Naive thymus-derived CD8-positive, alpha-beta T cell (primary cell): ENCODE measurements at places on chromosomes 1 and 21.

- no peak overlapping the region for H3K27ac ChIP-seq
- no peaks in the 10 kb centered on the region for H3K36me3 ChIP-seq
- no peak overlapping the region for H3K4me3 ChIP-seq
- no peak for DNase-seq
- no peaks in the 10 kb centered on the region for H3K4me1 ChIP-seq
Observed at GRCh38 chr1:172219966-172220365, 200.5 kb upstream of the C1orf105 start.

DNA sequence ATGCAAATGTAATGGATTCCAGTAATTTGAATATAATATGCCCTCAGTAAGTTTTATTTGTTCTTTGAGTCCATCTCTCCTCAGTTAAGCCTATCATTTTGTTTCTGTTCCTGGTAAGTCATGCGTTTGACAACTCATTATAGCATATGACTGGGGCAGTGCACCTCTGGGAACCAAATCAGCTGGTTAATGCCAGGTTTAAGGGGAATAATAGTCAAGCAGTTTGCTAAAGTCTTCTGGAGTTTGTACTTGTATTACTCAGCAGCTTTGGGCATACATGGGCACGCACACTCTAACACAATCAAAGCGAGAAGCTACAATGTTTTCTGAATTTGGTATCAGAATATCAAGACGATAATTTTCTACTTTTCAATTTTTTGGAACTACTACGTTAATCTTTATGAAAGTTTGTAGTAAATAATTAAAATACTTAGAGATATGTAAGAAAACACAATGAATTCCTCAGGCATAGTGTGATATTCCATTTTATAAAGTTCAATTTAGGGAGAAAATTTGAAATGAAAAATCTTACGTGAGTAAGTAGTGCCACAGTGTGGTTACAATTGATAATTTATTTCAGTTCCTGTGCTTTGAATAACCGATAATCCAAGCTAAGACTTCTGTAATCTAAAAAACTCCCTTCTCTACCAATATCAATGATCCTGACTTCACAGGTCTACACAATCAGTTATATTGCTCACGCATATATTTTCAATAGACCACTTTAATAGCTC lies 43.8 kb upstream of the KCTD3 start:
- H3K36me3 ChIP-seq, result no peaks in the 10 kb centered on the region
- no peak for DNase-seq
- no peaks in the 10 kb centered on the region for H3K4me1 ChIP-seq
- H3K27me3 ChIP-seq, result peaks cover 2% of the 10 kb centered on the region

GRCh38 chr1:214292322-214292721 lies 11.4 kb downstream of the SMYD2 start:
- no peak overlapping the region for H3K4me3 ChIP-seq
- H3K4me1 ChIP-seq, result peaks cover 62% of the 10 kb centered on the region

DNA sequence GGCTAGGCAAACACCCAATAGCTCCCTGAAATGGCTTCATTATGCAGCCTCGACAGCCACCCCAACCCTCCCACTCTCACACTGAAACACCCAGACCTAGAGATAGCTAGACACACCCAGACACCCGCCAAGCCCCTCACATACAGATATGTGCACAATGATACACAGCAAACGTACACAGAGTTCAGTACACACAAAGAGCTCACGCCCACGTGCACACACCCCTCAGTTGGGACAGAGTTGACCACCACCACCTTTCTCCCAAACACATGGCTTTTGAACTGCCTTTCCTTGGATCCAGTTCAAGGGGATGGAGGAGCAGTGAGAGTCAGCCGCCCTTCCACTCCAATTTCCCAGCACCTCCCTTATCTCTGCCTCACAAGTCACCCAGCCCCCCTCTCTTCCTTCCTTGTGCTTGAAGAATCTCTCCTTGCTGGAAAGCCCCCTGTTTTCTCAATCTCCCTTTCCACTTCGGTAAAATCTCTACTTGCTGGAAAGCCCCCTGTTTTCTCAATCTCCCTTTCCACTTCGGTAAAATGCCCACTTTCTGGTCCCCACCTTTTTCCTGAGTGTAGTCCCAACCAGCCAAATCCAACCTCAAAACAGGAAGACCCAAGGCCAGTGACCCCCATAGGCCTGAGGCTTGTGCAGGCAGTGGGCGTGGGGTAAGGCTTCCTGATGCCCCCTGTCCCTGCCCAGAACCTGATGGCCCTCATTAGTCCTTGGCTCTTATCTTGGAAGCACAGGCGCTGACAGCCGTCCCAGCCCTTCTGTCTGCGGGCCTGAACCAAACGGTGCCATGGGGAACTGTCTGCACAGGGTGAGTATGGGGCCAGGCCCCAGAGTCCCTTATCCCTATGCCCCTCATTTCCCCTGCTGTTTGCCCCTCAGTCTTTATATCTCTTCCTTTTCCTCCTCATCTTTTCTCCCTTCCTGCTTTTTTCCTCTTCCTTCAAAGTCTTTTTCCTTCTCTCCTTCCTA lies at the start of gene ACKR1:
Gene ACKR1 (plus strand): TSS at position 715 of the 981 bp plus-strand sequence. CDS start 85 bp downstream, at position 800.
- peaks cover 73% of the 10 kb centered on the region for H3K27me3 ChIP-seq
- H3K4me3 ChIP-seq, result no peak within 1 kb of the TSS
- no peak for DNase-seq
- no peaks in the 10 kb centered on the region for H3K36me3 ChIP-seq
- peaks cover 24% of the 10 kb centered on the region for H3K4me1 ChIP-seq
- H3K27ac ChIP-seq, result no peak within 1 kb of the TSS

- H3K27me3 ChIP-seq, result peaks cover 9% of the 10 kb centered on the region
- H3K4me1 ChIP-seq, result no peaks in the 10 kb centered on the region
- no peak for DNase-seq
- no peak overlapping the region for H3K4me3 ChIP-seq
- no peak overlapping the region for H3K27ac ChIP-seq
Observed at GRCh38 chr1:3233031-3233430, 164.0 kb downstream of the PRDM16 start.

- no peaks in the 10 kb centered on the region for H3K36me3 ChIP-seq
- no peak for DNase-seq
- peak overlapping the region; percentile 22 for H3K4me3 ChIP-seq
- peaks cover 12% of the 10 kb centered on the region for H3K4me1 ChIP-seq
- H3K27me3 ChIP-seq, result peaks cover 70% of the 10 kb centered on the region
Observed at GRCh38 chr21:36696390-36697059, 2.4 kb upstream of the SIM2 start.

DNA sequence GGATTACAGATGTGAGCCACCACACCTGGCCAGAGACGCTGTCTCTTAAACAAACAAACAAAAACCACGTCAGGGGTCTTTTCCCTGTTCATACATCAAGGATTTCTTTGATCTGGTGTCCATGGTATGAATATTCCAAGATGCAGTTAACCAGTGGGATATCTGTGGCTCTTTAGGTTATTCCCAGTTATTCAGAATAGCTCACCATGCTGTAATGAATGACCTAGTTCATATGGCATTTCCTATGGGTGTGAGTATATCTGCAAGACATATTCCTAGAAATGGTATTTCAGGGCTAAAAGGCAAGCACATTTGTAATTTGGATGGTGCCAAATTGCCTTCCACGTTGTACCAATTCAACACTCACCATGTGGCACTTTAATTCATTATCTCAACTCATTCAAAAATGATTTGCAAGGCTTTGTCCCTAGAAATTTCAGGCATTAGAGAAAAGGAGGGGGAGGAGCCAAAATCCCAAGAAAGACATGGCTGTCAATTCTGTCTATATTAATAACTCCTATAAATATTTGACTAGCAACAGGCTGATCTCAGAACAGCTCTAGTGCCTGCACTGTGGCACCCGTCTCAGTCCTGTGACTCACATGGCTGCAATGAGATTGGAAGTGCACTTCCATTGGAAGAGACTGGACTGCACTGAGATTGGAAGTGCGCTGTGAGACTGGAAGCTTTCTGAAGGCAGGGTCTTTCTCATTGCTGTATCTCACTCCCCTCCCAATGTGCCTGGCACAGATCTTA lies 6.0 kb upstream of the STMN1 start:
- no peaks in the 10 kb centered on the region for H3K36me3 ChIP-seq
- no peak overlapping the region for H3K27ac ChIP-seq
- no peaks in the 10 kb centered on the region for H3K27me3 ChIP-seq
- peaks cover 7% of the 10 kb centered on the region for H3K4me1 ChIP-seq

GRCh38 chr1:181397845-181398244 lies 85.5 kb upstream of the CACNA1E start:
- H3K27ac ChIP-seq, result no peak overlapping the region
- H3K27me3 ChIP-seq, result no peaks in the 10 kb centered on the region
- H3K4me3 ChIP-seq, result peak overlapping the region; percentile 62
- H3K36me3 ChIP-seq, result no peaks in the 10 kb centered on the region
- H3K4me1 ChIP-seq, result peaks cover 48% of the 10 kb centered on the region
- peak; percentile 59 for DNase-seq

DNA sequence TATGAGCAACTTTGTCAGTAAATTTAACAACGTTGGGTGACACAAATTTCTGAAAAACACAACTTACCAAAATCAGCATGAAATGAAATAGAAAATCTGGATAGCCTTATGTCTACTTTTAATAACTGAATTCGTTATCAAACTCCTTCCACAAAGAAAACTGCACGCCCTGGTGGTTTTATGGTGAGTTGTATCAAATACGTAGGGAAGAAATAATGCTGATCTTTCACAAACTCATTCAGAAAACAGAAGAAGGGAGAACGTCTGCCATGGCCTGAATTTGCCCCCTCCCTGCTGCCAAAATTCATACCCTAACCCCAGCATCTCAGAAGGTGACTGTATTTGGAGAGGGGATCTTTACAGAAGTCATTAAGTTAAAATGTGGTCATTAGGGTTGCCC lies 50.0 kb upstream of the COL18A1 start:
- H3K27ac ChIP-seq, result no peak overlapping the region
- DNase-seq, result no peak
- H3K36me3 ChIP-seq, result no peaks in the 10 kb centered on the region
- peaks cover 6% of the 10 kb centered on the region for H3K4me1 ChIP-seq
- peaks cover 16% of the 10 kb centered on the region for H3K27me3 ChIP-seq

DNA sequence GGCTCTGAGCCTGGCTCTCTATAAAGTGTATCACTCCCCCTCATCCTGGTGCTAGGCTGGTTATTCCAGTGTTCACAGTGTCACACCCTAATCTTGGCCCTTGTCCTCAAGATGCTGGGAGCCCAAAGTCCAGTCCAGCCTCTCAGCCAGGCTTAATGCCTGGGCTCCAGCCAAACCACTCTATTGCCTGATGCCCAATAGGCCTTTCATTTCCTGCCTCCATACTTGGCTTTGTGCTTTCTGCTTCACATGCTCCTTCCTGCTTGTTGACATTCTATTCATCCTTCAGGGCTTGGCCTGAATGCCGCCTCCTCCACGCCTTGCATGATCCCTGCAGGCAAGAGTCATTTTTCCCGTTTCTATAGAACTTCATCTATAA lies 1.7 kb downstream of the KLHDC8A start:
- H3K36me3 ChIP-seq, result no peaks in the 10 kb centered on the region
- DNase-seq, result no peak
- no peak overlapping the region for H3K27ac ChIP-seq
- H3K4me1 ChIP-seq, result peaks cover 6% of the 10 kb centered on the region
- H3K4me3 ChIP-seq, result no peak overlapping the region

GRCh38 chr1:116380499-116381242 lies 7.6 kb downstream of the ATP1A1 start:
- peaks cover 34% of the 10 kb centered on the region for H3K36me3 ChIP-seq
- peak overlapping the region; percentile 46 for H3K4me3 ChIP-seq
- no peaks in the 10 kb centered on the region for H3K27me3 ChIP-seq
- H3K27ac ChIP-seq, result peak overlapping the region; percentile 92

DNA sequence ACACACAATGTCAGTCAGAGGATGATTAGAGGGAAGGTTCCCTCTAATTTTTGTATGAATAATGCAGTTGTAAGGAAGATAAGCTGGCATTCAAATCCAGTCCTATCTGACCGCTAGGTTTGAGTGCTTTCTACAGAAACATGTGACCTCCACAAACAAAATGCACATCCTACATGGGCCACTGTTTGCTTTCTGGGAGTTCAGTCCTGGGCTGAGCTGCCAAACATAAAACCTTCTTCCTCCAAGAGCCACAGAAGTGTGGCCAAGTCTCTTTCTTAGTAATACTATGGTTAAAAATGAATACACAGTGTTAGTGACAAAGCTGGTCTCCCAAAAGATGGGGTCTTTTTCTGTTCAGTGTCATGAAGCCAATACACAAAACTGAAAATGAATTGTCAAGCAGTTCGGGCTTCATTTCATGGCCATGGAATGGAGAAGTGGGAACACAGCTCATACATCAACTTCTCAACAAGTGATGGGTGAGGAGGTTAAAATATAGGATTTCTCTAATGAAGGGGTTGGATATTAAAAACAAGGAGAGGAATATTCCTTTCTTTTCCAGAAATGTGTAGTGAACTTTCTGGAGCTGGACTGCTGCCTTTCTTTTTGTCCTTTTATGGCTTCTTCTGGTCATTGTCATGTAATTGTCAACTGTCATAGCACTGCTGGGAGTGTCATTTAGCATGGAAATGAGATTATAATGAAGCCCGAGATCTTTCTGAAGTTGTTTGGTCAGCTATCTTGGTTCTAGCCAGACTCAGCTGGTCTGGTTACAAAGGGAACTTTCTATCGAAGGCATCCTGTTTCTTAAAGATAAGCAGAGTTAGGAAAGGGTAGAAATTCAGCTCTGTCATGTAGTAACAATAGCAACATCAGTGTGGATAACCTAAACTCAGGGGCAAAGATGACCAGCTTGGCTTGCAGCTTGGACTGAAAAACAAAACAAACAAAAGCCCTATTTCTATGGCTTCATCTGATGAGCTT lies 135.1 kb downstream of the CHD1L start:
- H3K36me3 ChIP-seq, result peaks cover 9% of the 10 kb centered on the region
- H3K4me1 ChIP-seq, result no peaks in the 10 kb centered on the region
- no peak for DNase-seq
- H3K4me3 ChIP-seq, result no peak overlapping the region
- H3K27ac ChIP-seq, result no peak overlapping the region
- H3K27me3 ChIP-seq, result peaks cover 16% of the 10 kb centered on the region

DNA sequence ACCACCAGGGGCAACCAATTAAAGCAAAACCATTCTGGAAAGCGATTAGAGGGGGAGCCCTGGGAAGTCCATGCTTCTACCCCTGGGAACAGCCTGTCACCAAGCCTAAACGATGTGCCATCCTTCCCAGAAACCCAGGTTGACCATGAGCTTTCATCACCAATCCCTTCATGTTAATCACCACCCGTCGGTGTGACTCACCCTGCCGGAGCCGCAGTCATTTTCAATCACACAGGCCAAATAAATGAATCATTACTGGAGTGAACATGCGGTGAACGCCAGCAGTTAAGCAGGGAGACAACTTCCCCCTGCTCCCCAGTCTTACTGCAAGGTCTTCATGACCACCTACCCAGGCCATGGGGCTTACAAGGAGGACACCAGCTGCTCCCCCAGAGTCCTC lies 308.8 kb downstream of the AJAP1 start:
- H3K27me3 ChIP-seq, result peaks cover 24% of the 10 kb centered on the region
- H3K4me1 ChIP-seq, result no peaks in the 10 kb centered on the region
- H3K4me3 ChIP-seq, result no peak overlapping the region

DNA sequence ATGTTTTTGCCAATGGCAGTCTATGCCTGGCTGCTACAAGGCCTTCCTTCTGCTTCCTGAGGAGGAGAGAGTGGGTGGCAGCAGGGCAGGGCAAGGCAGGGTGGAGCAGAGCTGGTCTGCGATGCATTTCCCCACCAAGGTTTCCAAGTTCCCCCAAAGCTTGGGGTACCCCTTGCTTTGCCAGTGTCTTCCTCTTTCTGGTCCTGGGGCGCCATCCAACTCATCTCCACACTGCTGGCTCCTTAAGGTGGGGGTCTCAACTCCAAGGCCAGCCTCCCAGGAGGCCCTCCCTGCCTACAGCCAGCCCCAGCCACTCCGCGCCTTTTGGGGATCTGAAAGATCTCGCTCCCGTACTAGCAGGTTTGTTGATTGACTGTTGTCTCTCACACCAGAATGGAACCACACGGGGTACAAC lies 3.9 kb upstream of the SKI start:
- no peak overlapping the region for H3K27ac ChIP-seq
- no peaks in the 10 kb centered on the region for H3K36me3 ChIP-seq
- H3K4me3 ChIP-seq, result no peak overlapping the region
- no peaks in the 10 kb centered on the region for H3K27me3 ChIP-seq
- H3K4me1 ChIP-seq, result peaks cover 2% of the 10 kb centered on the region
